ENCODE measurements at places on chromosomes 2 and 18. TPM values are rescaled to one million over a fixed set of nuclear protein-coding genes. Genes with fewer than 3 reads are reported as not detected.

GRCh38 chr2:227349989-227350612 is 25.1 kb downstream of the MFF start:
- no peaks in the 10 kb centered on the region for H3K4me1 ChIP-seq
- no peak for DNase-seq
- no peaks in the 10 kb centered on the region for H3K27me3 ChIP-seq
- no peak overlapping the region for H3K27ac ChIP-seq

- no peak overlapping the region for H3K4me3 ChIP-seq
- H3K36me3 ChIP-seq = no peaks in the 10 kb centered on the region
- no peaks in the 10 kb centered on the region for H3K4me1 ChIP-seq
- peak; percentile 12 for DNase-seq
- no peak overlapping the region for H3K27ac ChIP-seq
Observed at GRCh38 chr18:8389391-8390340, 219.6 kb upstream of the RAB12 start.

The SANBR gene
- 3.4 TPM for polyA plus RNA-seq

GRCh38 chr2:6993936-6994335 is 76.7 kb downstream of the RNF144A start:
- DNase-seq = no peak
- no peak overlapping the region for H3K4me3 ChIP-seq
- H3K27ac ChIP-seq = no peak overlapping the region

DNA sequence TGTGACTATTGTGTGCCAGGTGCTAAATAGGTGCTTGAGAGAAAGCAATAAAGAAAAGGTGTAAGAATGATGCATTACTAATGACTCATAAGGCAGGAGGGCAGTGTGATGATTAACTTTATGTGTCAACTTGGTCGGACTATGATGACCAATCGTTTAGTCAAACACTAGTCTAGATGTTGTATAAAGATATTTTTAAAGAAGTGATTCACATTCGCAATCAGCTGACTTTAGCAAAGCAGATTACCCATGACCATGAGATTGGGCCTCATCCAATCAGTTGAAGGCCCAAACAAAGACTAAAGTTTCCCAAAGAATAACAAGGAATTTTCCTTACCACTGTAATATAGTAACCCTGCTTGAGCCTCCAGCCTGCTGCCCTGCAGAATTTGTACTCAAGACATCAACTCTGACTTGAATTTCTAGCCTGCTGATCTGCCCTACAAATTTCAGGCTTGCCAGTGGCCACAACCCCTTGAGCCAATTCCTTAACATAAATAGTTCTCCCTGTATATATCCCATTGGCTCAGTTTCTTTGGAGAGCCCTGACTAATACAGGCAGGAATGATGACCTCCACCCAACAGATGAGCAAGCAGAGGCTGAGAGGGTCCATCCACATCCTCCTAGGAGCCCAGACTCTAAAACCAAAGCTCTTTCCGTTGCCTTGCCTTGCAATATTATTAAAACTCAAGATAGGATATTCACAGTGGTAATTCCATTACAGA is 132.6 kb downstream of the ACTR3 start:
- H3K4me1 ChIP-seq = no peaks in the 10 kb centered on the region
- no peaks in the 10 kb centered on the region for H3K27me3 ChIP-seq
- DNase-seq = no peak
- H3K4me3 ChIP-seq = no peak overlapping the region
- no peak overlapping the region for H3K27ac ChIP-seq
- no peaks in the 10 kb centered on the region for H3K36me3 ChIP-seq

GRCh38 chr2:164954954-164955701 is at the start of gene SLC38A11:
SLC38A11 (minus strand) TSS chr2:164955525; CDS start chr2:164955247, 278 bp downstream.
- no peak within 1 kb of the TSS for H3K4me3 ChIP-seq
- no peaks in the 10 kb centered on the region for H3K36me3 ChIP-seq
- H3K4me1 ChIP-seq = peaks cover 5% of the 10 kb centered on the region
- DNase-seq = no peak
- no peak within 1 kb of the TSS for H3K27ac ChIP-seq

The OTOS gene
- polyA plus RNA-seq = not detected
